GM23338 (cell line): ENCODE measurements at places on chromosomes 3 and 15. TPM values are rescaled to one million over a fixed set of nuclear protein-coding genes. Genes with fewer than 3 reads are reported as not detected.

The NRG4 gene
- 0.21 TPM in 1 of 2 replicates, not detected in the other for total RNA-seq

DNA sequence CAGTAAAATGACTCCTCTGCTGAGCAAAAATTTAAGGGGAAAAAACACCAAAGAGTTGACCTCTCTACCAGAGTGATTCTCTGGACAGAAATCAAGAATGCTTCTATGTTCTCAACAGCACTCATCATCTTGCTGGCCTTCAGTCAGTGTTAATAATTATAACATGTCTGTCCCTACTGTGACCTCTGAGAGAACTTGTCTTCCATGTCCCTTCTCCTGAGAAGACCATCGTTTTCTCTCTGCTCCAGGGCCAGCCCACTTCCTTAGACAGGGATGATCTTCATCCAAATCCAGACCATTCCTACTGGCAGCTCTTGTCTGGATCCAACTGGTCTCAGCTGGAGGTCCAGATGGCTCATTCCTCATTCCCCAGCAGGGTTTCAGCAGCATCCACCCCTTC is 139.0 kb upstream of the NECTIN3 start:
- no peak for DNase-seq

DNA sequence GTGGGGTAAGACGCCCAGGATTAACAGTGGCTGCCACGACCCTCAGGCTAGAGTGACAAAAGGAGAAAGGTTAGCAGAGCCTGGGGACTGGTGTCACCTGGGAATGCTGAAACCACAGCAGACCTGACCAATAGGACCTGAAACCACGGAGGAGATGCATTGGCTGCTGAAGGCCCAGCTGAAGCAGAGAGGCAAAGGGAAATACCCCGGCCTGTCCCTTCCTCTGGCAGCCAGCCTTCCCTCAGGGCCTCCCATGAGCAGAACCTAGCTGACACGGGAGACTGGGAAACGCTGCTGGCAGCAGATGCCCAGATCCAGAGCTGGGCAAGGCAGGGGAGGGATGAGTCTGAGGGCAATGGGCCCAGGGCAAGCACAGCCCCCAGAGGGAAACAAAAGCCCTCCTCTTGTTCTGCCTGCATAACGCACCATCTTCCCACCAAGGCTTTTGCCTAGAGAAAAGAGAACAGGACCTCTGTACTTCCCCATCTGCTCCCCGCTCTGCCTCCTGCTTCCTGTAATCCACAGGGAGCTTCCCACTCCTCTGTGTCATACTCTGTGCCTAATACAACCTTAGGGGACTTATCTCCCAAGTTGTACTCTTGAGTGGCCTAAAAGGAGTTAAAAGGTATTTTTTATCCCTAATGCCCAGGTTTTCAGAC is 216.2 kb downstream of the ABHD5 start:
- DNase-seq: no peak

The APOD gene
- total RNA-seq: not detected in 2 replicates

DNA sequence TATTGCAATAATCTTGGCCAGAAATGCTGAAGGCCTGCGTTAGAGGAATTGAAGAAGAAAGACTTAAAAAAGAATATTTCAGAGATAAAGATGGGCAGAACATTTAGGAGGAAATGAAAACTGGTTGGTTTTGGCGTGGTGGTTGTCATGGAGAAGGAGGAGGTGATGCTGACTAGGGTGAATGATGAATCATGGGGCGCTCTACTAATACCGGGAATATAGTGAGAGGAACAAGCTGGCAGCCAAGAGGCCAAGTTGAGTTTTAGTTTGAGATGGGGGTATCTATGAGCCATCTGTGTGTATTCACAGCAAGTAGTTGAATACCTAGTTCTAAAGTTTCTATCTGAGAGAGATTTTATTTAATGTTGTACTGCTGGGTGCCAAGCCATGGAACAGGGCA is 6.8 kb upstream of the GAP43 start:
- DNase-seq: no peak

GRCh38 chr15:43920815-43921214 is 94.0 kb downstream of the WDR76 start:
- DNase-seq: no peak

The TRAT1 gene
- total RNA-seq: not detected in 2 replicates

DNA sequence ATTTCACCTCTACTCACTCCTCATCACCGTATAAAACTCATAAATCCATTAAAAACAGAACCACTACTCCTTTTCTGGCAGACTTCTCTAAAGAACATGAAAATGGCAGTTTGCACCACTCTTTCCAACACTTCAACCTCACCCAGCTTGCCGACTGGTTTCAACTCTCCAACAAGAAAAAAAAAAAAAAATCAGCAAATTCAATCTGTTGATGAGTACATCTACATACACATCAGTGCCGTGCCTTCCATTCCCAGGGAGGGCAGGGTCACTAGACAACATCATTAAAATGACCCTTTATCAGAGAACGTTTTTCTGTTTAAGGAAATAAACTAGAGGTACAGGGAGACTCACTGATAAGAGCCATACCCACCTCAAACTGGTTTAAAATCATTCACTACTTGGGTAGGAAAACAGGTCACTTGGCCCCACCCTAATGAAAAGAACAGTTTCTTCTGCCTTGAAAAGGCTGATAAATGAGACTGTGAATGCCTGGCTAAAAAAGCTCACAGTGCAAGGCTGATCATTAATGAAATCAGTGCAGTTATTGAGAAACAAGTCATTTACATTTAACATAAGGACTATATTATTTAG is 6.0 kb downstream of the ANXA2 start:
- no peak for DNase-seq

- DNase-seq: peak; percentile 53
Observed at GRCh38 chr3:10992943-10993728, 588 bp downstream of the SLC6A1 start.

DNA sequence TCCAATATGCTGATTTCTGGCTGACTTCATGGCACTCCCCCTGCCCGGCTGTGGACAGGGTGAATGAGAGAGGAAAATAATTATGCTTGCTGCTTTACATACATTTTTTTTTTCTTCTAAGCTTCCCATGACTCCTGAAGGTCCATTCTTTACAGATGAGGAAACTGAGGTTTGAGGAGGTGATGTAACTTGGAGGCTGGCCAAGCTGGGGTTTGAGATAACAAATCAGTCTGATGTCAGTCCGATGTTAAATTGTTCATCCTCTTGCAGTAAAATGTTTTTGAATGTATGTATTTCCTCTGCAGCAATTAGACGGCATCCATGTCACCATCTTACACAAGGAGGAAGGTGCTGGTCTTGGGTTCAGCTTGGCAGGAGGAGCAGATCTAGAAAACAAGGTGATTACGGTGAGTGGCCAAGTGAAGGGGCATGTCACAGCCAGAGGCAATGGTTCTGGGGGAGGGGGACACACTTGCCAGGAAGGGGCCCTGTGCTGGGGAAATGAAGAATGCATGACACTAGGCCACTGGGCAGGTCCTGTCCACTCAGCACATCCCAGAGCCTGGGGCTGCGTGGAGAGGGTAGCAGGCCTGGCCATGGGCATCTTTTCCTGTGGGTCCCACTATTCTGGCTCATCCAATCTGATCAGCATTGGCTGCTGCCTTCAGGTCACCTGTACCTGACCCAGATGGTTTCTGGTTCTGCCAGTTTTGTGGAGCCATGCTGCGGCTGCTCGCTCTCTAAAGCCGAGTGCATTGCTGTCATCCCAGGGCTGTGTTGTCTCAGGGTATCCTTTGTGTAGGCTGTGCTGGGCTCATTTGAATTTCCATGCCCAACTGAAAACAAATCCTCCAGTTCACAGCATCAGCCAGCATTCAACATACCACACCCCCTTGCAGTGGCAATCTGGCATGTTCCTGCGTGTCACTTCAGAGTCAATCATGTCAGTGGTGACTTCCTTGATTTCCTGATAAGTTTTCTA is 20.4 kb downstream of the STARD5 start:
- DNase-seq: peak; percentile 63

DNA sequence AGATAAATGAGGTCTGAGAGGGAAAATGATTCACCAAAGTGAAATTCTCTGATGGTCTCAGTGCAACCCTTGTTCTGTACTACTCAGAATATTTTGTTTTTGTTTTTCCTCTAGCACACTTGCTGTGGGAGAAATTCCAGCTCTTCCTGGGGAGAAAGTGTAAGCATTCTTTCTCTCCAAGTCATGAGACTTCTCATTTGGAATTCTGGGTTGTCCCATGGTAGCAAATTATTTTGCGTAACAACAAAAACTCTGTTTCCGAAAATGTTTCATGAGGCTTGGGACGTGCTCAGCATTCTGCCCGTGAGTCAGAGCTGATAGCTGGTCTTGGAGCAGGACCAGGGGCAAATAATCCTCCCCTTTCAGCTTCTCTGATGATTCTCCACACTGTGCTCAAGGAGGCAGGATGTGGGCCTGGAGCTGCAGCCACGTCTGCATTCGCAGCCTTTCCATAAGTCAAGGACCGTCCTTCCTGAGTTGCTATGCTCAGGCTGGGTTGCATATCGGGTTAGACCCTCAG is 70.3 kb downstream of the SENP2 start:
- DNase-seq: no peak

The NPAP1 gene
- 0.24 and 0.47 TPM in 2 replicates for total RNA-seq

The CISH gene
- 2.7 and 3.6 TPM in 2 replicates for total RNA-seq

The SUSD5 gene
- 3.6 and 4.3 TPM in 2 replicates for total RNA-seq

DNA sequence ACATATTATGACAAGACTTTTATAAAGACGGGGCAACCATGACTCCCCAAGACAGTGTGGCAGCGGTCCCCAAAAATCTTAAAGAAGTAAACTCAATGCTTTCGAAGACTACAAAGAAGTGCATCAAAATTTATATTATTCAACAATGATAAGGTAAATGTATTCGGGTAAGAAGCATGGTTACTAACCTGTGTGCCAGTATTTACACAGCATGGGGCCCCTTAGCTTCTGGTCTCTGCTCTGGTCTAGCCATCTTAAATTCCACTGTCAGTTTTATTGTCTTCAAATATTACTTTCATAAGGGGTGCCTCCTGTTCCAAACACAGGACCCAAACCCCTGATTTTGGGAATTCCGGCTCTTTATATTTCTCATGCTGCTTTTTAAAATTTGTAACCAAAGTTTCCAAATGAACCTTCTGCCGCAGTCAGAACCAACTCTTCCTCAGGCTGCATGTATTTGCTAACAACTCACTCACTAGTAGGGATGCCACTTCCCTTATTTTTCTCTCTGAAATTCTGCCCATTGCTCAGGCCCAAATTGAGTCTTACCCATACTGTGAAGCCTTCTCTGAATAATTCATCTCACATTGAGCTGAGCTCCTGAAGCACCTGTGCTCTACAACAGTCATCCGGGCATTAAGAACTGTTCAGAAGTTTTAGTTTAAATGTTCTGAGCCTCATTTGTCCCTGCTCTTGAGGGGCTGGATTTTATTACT is 1.2 kb downstream of the TTC23 start:
- DNase-seq: peak; percentile 6
